Left colon (tissue), 2 donors: ENCODE measurements at places on chromosomes 1 and 21.

- no peak for DNase-seq
Measured at GRCh38 chr1:160657250-160657781, 10.5 kb upstream of the SLAMF1 start.

DNA sequence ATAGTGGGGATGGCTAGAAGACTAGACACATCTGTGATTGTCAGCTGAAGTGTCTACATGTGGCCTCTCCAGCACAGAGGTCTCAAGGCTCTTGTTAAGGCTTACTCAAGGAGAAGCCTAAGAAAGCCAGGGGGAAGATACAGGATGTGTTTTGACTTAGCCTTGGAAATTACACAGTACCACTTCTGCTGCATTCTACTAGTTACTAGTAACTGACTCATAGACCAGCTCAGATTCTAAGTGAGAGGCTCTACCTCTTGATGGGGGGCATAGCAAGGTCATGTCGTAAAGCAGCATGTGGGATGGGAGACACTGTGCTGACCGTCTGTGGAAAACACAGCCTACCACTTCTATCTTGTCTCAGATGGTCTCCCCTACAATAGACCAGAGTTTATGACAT lies 99.5 kb downstream of the UBE2U start:
- DNase-seq: no peak

DNA sequence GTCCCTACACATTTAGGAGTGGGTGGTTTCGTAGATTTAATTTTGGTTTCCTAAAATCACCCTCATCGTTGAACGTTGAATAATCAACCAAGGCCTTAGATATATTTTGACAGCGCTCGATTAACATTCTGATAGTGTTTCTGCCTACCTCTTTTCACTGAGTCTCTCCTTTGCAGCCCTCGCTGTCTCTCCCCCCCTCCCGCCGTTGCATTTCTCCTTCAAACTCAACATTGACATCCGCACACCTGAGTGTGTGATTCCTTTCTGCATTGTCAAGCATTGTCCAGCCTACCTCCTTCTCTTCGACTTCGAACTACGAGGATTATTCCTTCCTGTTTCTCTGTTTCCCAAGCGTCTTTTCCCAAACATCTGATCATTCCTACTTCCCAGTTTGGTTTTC lies 1.8 kb upstream of the ADAMTS1 start:
- DNase-seq: no peak

DNA sequence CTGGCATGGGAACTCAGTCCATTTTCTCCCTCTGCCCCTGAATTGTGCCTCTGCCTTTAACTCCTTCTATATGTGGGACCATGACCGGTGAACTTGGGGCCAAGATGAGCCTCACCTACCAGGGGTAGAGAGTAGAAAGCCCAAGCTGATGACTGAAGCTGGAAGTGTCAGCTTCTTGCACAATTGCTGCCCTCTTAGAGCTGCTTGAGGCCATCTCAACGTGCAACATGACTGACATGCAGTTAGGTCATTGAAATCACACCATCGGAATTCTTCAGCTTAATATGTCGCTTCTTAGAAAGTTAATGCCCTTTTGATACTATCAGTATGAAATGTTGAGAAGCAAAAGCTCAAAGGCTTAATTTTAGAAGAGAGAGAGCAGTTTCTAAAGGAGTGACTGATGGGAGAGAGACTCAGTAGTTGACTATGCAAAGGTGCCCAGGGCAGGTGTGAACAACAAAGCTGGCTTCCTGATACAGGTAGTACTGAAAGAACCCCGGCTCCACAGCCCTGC lies 89.4 kb upstream of the UBE2U start:
- DNase-seq: no peak

- no peak for DNase-seq
Measured at GRCh38 chr1:16442265-16442664, 1.7 kb downstream of the NECAP2 start.

DNA sequence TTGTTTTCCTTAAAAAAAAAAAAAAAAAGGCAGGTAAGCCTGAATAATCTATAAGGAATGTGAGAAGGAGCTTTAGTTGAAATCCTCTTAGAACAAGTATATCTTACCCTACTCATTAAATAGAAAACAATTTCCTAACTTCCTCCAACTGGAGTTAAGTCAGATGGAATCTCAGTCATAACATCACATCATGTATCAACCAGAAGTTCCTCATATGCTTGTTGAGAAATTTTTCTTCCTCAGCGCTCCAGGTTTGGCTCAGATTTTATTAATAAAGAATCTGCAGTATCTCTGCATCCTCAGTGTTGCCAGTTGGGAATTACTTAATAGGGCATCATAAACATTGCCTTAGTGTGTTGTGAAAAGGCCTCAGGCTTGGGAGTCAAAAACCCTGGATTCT lies 37.6 kb downstream of the DUSP10 start:
- DNase-seq: no peak

DNA sequence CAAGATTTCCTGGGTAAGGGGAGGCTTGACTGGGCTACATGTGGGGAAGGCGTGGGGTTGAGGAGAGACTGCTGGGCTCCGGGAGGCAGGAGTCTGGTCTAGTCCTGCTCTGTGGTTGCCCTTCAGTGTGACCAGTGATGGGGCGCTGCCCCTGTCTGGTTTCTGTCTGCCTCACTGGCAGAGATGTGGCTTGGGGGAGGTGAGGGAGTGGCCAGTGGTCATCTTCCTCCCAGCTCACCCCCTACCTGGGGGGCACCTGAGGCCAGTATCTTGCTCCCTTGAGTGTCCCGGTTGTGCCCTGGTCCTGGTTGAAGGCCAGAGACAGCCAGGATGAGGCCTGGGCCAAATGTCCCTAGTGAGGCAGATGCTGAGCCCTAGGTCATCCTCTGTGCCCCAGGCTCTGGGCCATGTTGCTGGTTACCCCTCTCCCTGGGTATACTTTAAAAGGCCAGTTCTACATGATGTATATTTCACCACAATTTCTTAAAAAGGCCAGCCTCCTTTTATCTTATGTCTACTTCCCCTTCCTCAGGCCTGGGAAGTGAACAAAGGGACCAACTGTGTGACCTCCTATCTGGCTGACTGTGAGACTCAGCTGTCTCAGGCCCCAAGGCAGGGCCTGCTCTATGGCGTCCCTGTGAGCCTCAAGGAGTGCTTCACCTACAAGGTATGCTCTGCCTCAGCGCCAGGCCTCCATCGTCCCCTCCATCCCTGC lies 10.5 kb downstream of the FAAH start:
- DNase-seq: no peak

DNA sequence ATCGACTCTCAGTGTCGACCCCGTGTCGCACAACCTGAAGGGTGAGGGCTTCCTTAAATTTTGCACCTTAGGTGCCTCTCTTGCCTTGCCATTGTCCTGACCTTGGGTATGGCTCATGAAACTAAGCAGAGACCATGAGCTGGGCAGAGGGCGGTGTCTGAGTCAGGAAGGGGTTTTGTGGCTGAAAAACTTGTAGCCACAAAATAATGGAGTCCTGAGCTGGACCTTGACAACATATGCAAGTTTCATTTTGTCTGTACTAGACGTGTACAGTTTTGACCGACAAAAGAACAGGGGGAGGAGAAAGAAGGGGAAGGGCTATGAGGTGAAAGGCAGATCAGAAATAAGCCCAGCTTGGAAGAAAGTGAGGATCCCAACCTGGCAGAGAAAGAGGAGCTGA lies 8.3 kb upstream of the RUNX1 start:
- DNase-seq: no peak

DNA sequence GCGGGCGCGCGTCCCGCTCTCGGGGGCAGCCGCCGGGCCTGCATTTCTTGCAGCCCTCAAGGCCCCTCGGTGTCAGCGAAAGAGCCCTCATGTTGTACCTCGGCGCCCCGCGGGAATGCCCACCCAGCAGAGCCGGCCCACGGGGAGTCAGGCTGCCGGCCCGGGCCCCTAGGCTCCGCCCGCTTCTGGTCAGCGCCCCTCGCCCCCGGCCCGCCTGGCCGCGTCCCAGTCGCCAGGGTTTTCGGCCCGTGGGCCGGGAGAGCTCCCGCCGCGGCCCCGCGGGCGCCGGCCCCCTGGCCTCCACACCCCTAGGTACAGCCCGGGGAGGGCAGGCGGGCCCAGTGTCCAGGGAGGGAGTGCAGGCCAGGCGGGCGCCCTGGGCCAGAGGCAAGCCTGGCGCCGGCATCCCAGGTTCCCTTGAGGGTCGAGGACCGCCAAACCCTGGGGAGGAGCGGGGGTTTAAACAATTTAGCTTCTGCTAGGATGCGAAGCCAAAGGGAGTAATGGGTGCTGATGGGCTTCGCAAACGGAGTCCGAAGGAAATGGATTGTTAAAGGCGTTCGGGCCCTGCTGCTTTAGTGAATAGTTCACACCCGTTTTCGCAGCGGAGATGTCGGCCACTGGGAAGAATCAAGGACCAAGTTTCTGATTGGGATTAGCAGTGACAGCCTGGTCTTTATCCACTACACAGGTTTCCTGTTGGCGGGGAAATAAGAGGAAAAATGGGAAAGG lies 486 bp upstream of the KCNA3 start:
- DNase-seq: no peak

DNA sequence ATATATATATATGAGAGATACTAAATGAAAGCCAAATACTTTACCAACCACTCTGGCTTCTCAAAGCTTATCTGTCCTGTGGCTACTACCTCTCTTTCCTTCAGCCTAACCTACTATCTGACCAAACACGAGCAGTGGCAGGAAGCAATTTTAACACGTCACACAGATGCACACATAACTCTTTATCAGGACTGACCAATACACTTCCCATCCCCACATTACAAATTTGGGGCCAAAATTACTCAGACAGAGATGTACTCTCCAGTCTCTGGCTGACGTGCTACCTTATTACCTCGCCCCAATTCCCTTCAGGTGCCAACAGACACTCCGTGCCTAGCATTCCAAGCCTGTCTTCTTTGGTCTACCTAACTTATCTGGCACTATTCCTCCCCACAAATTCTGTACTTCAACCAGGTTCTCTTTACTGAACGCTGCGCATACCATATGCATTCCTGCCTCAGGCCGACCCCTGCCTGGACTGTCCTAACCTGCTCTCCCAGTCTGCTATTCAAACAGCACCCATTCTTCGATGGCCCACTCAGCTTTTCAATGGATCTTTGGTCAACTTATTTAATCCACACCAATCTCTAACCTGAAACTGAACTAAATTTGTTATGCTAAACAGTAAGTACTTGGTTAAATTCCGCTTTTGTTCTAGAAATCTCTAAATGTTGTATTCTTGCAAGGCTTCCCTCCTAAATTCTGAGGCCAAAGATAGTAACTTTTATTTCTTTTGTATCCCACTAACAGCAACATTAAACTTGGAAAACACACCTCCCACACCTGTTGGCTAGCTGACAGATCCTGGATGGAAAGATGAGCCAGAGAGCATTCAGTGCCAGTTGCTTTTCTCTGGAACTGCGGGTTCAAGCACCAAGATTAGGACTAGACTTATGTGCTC lies 27.9 kb downstream of the RERE start:
- no peak for DNase-seq

GRCh38 chr1:220450927-220451326 lies 77.0 kb upstream of the MARK1 start:
- DNase-seq: no peak

GRCh38 chr1:163171826-163172225 lies 30.9 kb downstream of the RGS5 start:
- no peak for DNase-seq

DNA sequence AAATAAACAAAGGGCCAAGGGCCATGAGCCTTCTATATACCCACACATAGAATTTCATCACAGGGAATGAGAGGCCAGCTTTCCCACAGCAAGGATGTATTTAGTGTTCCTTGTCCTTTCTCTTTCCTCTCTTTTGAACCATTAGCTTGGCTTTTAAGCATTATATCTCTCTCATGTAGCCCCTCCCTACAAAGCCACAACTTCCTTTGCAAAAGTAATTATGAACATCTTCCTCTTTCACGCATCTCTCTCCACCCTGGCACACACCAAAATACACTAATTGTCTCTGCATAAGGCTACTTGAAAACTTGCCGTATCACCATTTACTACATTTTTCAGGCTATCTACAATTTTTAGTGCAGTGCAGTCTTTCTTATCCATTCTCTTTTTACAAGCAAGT lies 1.9 kb upstream of the AK5 start:
- no peak for DNase-seq

GRCh38 chr1:43558346-43558841 lies 27.7 kb downstream of the PTPRF start:
- peak; percentile 69 for DNase-seq
